Midbrain (tissue), 1 donor: ENCODE measurements at places on chromosomes 16 and 17.

DNA sequence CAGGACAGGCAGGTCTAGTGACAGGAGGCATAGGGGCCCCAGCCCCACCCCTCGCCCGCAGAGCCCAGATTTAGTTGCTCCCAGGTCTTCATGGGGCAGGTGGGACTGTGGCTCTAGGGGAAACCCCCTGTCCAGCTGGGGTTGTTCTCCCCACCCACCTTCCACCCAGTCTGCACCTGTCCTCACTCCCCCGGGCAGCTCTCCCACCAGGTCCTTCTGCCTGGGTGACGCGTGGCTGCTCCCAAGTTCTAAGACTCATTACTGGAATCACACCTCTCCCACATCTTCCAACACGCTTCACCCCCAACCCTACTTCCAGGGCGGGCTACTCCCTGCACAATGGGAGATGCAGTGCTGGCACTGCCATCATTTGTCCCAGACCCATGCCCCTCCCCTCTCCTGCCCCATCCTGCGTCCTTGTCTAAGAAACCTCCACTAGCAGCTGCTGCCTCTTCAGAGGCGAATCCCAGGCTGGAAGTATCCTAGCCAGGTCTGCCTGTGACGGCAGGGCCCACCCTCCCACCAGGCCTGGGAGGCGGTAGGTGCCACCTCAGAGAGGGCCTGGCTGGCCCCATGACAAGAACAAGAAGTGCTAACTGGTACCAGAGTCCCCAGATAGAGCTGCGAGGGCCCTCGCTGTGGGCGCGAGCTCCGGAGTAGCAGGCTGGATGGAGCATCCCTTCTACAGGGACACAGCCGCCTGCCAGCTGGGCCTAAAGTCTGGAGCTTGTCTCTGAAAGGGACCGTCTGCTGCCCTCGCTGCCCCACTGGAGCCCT, 22.8 kb downstream of the GRIN2C start:
- no peak for DNase-seq

- DNase-seq: no peak
Observed at GRCh38 chr16:60645541-60645940, 1390.7 kb downstream of the CDH8 start.

DNA sequence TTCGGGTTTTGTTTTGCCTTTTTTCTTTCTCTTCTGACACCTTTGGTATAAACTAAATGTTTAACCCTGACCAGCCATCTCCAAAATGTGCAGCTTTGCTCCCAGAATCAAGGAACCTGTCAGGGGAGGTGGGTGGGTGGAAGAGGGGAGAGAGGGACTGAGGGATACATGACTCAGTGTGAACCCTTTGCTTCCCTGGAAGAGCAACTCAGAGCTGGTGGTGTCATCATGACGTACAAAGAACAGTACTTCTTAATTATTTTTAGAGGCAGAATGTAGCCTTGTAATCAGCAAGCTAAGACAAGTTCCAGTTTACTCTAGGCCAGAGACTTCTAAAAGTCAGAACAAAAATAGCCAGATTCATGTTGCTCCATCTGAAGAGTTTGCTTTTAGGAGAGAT, 119.6 kb upstream of the HAS3 start:
- DNase-seq: no peak

- DNase-seq: peak; percentile 99
Observed at GRCh38 chr16:53130159-53131049, 75.6 kb downstream of the CHD9 start.

DNA sequence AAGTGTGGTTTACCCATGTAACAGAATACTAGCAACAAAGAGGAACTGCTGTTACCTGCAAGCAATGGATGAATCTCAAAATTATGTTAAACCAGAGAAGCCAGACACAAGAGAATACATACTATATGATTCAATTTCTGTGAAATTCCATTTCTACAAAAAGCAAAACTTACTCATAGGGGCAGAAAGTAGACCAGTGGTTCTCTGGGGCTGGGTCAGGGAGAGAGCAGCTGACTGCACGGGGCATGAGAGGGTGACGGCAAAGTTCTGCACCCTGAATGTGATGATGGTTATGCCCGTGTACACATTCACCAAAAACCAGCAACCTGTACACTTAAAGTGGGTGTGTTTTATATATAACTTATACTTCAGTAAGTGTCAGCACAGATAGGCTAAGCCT, 3.1 kb downstream of the ZNF843 start:
- no peak for DNase-seq

DNA sequence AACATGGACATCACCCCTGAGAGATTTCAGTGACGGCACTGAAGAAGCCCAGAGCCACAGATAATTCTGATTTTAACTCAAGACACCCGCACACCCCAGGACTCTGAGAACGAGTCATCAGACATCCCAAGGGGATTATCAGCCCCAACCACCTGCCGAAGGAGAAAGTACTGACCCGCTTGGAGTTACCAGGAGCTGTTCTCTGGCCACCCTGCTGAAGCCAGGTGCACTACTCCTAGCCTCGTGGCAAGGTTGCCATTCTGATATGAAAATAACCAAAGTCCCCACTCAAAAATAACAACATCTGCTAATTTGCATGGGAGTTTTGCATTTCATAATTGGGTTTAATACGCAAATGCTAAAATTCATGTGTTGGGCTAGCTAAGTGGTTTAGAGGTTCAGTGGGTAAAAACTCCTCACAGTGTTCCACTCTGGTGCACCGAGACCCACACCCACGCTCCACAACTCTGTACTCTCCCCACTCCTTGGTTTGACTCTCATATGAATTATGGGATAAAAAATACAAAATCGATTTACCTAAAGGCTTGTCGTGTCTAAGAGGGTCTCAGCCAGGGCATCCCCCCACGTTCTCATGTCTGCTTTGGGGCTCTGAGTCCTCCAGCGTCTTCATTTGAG, 143.0 kb upstream of the NOL11 start:
- no peak for DNase-seq

DNA sequence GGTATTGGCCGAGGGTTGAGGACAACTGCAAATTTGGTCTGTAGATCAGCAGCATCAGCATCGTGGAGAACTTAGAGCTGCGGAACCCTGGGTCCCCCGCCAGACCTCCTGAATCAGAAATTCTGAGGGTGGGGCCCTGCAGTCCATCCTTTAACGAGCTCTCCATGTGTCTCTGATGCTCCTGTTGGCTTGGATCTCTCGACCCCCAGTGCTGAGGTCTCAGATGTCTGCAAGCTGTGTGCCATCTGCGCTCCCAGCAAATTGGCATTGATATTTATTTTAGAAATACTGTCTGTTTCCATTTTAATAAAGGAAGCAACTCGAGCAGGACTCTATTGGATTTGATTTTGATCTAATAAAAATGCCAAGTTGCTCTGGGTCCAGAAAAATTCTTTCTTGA, 250.0 kb downstream of the KATNIP start:
- no peak for DNase-seq

GRCh38 chr16:85123891-85124635, 11.8 kb upstream of the CIBAR2 start:
- peak; percentile 59 for DNase-seq

DNA sequence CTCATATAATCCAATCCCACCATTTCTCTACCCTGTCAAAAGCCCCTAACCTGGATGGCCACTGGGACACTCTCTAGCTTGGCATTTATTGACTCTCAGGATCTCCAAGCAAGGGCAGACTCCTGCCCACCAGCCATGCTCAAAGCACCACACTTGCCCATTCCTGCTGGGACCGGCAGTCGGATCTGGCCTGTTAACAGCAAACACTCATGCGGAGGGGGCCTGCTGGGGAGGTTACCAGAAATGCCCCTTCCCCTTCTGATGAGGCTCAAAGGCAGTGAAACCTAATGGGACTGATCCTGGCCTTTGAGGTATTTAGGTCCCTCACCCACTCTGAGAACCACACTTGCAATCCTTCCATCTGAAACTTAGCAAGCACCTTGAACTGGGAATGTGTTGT, 6.5 kb upstream of the CCL1 start:
- DNase-seq: no peak
